ENCODE measurements at places on chromosomes 4 and X.

DNA sequence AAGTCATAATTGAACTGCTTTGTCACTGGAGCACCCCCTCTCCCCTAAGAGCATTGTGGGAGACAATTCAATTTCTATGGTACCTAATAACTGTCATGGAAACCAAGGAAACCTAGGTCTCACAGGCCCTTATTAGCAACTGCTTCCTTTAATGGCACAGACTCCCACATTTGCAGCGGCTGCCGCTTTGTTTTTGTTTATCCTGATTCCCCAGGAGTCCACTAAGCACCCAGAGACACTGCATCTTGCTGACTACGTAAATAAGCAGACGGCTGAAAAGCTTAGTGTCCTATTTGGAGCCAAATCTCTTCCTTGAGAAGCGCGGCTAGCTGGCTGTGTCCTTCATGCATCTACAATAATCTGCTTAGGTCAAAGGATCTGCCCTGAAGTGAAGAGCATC, 494.4 kb downstream of the TMA16 start:
- DNase-seq, result no peak

- peak; percentile 1 for DNase-seq
Observed at GRCh38 chr4:62531264-62531663, 1331.1 kb downstream of the ADGRL3 start.

GRCh38 chr4:39821951-39822350, 124.0 kb downstream of the UBE2K start:
- DNase-seq, result no peak

- no peak for DNase-seq
Observed at GRCh38 chrX:68584221-68584620, 63.2 kb upstream of the STARD8 start.

- no peak for DNase-seq
Observed at GRCh38 chr4:113531572-113531971, 230.0 kb downstream of the CAMK2D start.

DNA sequence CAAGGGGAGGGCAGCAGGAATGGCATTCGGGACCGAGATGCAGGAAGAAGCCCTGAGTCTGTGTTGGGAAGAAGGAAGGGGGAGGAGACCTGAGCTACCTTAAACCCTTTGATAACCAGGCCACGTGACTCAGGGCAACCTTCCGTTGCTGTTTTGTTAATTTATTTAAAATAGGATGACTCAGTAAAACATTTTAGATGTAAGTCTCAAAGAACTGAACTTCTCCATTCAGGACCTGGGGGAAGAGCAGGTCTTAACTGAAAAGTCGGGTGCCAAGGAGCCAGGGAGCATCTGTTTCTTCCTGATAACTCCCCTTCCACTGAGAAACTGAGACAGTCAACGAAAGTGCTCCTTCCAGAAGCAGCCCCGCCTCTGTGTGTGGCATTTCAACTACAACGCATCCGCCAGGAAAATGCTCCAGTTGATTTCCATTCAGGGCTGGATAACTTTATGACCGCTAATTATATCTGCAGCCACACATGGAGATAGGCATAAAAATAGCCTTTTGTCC, 88.0 kb downstream of the IRF2 start:
- no peak for DNase-seq

GRCh38 chr4:158236304-158237030, 26.2 kb downstream of the TMEM144 start:
- no peak for DNase-seq

DNA sequence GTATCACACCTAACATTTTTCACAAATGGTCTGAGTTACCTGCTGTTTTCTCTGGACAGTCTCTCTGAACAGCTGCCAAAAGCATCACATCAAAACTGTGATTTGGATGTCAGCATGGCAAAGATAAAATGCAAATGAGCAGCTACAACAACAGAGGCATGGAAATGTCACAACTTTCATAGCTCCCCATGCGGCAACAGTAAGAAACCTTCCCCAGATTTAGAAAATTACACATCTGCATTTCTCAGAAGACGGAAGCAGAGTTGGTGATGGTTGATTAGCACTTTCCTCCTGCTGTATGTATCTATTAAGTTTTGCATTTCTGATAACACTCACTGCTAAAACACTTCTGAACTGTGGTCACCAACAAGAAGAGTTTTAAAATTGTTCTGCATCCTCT, 9.7 kb downstream of the PRKG2 start:
- DNase-seq, result no peak

DNA sequence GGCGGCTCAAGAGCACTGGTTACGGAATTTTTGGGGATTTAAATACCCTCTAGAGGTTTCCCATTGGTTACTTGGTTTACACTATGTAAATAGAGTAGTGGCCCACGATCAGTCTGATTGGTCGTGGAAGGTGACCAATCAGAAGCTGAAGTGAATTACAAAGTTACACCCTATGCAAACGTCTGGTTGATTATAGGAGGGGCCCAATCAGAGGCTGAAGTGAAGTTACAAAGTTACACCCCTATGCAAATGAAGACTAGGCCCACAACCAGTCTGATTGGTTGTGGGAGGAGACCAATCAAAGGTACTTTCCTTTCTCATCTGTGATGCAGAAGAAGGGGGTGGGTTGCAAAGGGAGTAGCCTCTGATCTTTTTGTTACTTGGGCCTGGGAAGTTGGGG, 45.1 kb upstream of the HSD17B10 start:
- no peak for DNase-seq

DNA sequence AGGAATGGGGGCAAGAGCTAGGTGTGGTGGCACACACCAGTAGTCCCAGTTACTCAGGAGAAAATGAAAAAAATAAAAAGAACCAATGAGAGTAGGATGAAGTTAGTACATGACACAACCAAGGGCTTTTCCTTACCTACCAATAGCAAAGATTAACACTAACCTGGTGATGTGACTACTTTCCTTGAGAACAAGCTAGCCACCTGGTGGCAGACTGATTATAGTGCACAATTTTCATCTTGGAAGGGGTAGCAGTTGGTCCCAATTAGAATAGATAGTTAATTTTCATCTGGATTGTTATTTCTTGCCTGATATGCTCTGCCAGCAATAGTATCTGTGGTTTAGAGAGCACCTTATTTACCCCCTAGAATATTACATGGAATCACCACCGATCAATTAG, 1216.8 kb upstream of the PABPC4L start:
- no peak for DNase-seq

GRCh38 chrX:69424910-69425309, 79.2 kb upstream of the NALF2 start:
- peak; percentile 10 for DNase-seq

DNA sequence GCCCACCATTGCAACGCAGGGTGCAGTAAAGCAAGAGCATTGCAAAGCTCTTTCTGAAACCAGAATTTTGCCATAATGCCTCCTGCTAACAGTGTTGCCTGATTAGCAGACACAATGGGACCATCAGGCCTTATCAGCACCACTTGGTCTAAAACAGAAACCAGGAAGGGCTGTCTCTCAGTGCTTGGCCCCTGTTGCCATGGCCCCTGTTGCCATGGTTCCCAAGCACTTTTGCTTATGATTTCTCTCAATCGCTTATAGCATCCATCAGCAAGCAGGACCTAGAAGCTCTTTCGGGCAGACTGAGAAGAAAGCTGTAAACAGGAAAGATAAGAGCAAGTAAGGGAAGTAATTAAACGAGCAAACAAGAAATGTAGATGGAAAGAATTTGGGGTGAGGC, 36.8 kb downstream of the RTL5 start:
- DNase-seq, result no peak

DNA sequence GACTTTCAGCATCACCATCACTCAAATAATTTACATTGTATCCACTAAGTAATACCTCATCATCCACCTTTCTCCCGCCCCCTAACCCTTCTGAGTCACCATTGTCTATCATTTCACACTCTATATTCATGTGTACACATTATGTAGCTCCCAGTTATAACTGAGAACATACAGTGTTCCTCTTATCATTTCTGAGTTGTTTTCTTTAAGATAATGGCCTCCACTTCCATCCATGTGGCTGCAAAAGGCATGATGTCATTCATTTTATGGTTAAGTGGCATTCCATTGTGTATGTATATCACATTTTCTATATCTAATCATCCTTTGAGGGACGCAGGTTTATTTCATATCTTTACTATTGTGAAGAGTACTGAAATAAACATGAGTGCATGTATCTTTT, 14.6 kb upstream of the NDST4 start:
- DNase-seq, result no peak

- no peak for DNase-seq
Observed at GRCh38 chr4:72525938-72526337, 43.1 kb downstream of the ADAMTS3 start.

GRCh38 chr4:129455482-129455881, 359.5 kb downstream of the C4orf33 start:
- DNase-seq, result peak; percentile 53

DNA sequence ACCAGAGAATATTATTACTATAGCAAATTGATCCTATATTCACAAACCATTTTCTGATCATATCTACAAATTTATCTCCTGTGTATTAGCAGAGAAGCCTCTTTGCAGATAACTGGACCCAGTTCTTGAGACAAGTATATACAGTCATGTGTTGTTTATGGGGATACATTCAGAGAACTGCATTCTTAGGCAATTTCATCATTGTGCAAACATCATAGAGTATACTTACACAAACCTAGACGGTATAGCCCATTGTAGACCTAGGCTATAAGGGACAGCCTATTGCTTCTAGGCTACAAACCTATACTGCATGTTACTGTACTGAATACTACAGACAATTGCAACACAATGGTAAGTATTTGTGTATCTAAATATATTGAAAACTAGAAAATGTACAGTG, 152.5 kb upstream of the SPANXN4 start:
- no peak for DNase-seq

DNA sequence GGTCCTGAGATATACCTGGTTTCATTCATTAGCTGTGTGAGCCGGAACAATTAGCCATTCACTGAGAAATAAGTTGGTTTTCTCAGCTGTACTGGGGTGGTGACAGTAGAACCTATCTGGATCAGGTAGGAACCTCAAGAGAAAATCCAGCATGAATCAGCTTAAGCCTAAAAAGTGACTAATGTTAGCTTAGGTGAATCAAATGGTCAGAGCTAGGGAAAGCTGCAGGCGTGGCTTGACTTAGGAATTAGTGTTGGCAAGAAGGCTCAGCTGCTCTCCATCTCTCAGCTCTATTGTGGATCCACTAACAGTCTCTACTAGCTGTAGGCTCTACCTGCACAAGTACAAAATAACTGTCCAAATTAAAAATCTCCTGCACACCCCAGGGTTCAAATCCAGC, 1025.5 kb downstream of the RAB28 start:
- DNase-seq, result no peak

- peak; percentile 33 for DNase-seq
Observed at GRCh38 chr4:24477919-24478318, 106.4 kb downstream of the DHX15 start.

- DNase-seq, result no peak
Observed at GRCh38 chrX:154750301-154751202, at the start of gene GAB3. GAB3 (minus strand) TSS chrX:154751077; CDS start chrX:154751025, 52 bp downstream.

DNA sequence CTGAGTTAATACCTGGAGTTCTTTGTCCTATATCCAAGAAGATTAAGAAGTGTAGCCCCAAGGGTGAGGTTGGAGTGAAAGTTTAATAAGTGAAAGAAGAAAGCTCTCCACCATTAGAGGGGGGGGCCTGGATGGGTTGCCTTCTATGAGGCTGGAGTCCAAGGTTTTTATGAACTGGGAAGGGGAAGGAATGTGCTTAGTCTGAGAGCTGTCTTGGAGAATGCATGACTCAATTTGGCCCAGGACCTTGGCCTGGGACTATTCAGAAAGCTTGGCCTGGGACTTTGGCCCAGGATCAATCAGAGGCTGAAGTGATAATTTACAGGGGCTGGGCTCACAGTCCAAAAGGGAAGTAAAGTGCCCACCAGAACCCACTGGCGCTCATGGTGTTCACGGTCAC, 1049.0 kb upstream of the GRIA3 start:
- DNase-seq, result no peak

DNA sequence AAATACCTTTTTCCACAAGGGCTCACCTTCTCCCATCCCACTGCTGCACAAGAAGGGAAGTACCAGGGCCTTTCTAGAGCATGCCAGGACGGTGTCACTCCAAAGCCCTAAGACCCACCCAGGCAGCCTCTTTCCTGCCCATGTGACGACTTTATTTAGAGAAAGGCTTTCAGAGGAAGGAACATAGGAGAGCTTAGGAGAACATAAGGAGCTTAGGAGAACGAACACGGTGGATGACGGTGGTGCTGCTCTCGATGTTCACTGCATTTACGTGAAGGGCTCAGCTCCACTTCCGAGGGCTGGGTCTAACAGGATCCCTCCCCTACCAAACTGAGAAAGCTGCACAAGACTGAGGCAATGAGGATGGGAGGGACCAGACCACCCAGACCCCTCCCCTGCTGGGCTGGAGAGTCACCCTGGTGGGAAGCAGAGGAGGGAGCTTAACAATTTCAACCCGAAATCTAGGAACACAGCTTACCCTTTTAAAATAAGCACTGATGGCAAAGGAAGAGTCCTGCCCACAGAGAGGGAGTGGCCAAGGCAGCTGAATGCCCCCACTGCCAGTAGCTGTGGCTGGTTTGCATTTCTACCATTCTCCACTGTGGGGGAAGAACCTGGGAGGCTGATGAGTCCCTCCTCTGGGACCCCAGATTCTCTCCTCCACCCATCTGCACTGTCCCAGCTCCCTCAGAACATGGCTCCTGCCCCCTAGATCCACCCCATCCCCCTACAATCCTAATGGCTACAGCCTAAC, 29.8 kb downstream of the ZFYVE28 start:
- no peak for DNase-seq

- DNase-seq, result no peak
Observed at GRCh38 chrX:101408532-101408841, 465 bp downstream of the HNRNPH2 start.

DNA sequence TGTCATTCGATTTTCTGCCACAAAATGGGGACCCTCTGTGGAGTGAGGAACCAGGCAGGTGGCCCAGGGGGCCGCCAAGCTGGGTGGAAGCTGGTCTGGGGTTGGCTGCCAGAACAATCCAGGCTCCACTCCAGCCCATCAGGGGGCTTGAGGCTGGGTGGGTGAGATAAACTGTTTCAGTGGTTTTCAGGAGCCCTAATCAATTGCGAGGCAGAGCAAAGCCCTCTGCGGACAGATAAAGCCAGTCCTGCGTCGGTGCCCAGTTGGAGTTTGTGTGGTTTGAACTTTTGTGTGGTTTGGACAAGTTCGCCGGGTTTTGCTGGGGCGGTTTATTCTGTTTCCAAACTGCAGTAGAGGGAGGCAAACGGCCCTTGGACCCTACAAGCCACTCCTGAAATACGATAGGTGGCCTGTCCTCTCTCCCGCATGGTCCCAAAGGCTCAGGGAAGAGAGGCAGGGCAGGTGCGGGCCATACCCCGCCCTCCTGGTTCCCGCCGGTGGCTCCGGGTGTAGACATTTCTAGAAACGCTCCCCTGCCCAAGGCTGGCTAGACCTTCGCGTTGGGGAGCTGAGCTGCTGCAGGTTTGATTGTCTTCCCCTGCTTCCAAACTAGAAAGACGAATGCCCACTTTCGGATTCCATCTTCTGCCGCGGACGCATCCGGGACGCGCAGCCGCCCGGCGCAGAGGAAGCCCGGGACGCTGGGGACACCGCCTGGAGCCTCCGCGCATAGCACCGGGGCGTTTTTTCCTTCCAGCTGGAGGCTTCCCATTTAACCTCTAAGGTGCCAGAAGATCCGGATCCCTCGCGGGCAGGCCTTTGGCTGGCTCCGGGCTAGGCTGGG, 169.0 kb upstream of the BCOR start:
- no peak for DNase-seq

GRCh38 chr4:126756050-126756829, 876.5 kb upstream of the INTU start:
- DNase-seq, result no peak

- no peak for DNase-seq
Observed at GRCh38 chrX:133923548-133923947, 61.8 kb downstream of the GPC3 start.

GRCh38 chr4:153506341-153507309, 40.5 kb downstream of the TMEM131L start:
- no peak for DNase-seq
